ENCODE measurements at places on chromosomes 4 and X. TPM values are rescaled to one million over a fixed set of nuclear protein-coding genes. Genes with fewer than 3 reads are reported as not detected.

The MAGED4 gene
- total RNA-seq = 18.3 TPM

The CPLX1 gene
- 3.1 TPM for total RNA-seq

DNA sequence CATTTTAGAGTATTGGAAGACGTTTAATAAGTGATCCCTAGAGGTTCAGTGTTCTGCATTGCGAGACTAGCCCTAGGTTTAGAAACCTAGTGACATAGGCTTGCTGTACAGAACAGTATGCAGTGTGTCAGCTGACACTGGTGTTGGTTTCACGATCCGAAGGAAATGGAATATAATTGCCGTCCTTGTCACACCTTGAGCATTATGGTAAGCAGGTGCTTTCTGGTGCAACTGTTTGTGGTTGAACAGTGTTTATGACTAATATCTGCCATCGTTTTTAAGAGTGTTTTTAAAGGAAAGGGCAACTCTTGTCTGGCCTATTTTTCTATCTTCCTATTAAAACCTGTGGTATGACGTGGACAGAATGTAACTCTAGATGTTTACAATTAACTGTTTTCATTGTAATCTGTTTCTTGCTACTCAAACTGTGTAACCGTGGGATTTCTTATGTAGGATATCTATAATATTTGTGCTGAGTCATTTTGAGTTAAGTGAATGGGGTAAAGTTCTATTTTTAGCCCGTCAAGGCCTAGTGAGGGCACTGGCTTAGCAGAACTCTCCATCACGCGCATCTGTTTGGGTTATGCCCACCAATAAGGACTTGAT is 53.8 kb upstream of the TBC1D14 start:
- DNase-seq = no peak

DNA sequence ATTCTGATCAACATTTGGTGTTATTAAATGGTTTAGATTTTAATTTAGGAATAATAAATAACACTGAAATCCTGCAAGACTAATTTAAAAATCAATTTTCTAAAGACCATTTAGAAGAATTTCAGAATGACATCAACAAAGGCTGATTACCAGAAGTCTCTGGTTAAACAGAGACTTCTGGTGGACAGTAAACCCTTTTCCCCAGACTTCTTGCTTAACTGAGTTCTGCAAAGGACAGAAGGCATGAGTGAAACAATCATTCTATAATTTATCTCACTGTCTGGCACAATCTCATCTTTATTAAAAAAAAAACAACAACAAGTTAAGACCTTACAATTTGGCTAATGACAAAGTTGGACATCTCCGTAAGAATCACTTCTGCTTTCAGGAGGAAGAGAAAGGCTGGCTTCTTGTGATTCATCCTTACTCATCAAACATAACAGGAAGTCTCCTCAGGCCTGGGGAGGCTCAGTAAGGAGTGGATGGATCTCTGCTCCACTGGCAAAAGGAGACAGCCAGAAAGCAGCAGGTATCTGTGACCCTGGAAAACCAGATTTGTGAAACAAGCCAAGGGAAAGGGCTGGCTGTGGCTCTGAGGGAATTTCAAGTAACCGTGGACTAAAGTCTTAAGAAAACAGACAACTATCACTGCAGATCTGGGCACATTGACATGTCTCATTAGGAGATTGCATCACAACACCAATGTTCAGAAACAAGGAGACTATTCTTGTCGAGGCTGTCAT is 908 bp upstream of the TLR6 start:
- DNase-seq = peak; percentile 60

GRCh38 chrX:57286507-57287251 is at the start of gene FAAH2:
Gene FAAH2 (plus strand): TSS chrX:57286706. CDS start chrX:57286826, 120 bp downstream.
- DNase-seq = peak; percentile 41

DNA sequence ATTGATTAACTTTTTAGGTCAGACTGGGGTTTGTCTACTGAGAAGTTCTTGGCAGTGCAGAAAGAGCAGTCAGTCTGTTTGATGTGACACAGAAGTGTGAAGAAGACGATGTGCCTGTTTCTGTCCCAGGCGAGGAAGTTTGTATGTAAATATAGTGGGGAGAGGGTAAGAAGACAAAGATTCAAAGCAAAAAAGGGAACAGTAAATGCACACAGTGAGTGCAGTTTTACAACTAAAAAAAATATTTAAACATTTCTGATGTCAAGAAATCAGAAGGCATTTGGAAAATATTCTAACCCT is 264.9 kb downstream of the RAPGEF2 start:
- no peak for DNase-seq

The NOX1 gene
- not detected for total RNA-seq

- no peak for DNase-seq
Observed at GRCh38 chrX:67334323-67334722, 209.5 kb upstream of the AR start.

The PDCL2 gene
- not detected for total RNA-seq

- DNase-seq = peak; percentile 69
Observed at GRCh38 chr4:143514497-143514896, 995 bp downstream of the SMARCA5 start.

- no peak for DNase-seq
Observed at GRCh38 chr4:119299741-119300100, 22.2 kb downstream of the FABP2 start.

The ADGRG2 gene
- total RNA-seq = 3.1 TPM

DNA sequence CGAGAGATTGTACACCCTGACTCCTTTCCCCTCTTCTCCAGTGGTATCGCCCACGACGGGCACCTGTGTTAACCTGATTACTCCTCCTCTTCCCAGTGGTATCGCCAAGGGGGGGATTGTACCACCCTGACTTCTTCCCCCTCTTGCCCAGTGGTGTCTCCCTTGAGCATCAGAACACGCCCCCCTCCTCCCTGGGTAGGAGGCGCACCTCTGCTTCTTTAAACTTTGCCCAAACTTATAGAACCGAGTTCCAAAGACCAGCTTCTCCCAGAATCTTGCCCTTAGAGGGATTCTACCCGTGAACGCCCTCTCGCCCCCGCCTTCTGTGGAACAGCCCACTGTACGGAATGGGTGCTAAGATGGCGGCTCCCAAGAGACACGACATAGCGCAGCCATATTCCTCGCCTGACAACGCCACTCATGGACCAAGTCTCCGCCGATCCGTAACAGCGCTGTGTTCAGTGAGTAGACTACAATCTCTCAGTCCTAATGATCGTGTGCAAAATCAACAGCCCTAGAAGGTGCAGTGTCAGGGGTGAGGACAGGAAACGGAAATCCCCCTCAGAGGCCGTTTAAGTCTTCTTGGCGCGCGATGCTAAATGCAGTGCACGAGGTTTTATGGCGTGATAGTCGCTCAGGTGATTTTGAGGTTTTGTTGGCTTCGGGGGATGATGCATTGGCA is 4.2 kb upstream of the ZNF157 start:
- peak; percentile 52 for DNase-seq
